Tongue (tissue), 3 donors: ENCODE measurements at places on chromosomes 5 and 9.

DNA sequence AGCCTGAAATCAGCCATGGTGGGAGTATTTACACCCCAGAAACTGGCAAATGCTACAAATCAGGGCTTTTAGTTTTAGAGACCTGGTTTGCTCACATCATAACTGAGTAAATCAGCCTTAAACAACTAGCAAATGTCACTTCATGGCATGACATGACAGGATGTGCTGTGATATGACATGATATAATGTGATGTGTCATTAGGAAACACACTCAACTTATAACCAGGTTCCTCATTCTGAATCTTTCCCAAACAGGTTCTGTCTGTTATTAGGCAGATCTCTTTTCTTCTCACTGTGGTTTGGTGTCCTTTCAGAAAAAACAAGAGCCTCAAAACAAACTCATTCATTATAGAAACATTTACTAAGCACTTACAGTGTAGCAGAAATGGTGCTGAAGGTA is 90.5 kb downstream of the ADAMTS12 start:
- DNase-seq: no peak

DNA sequence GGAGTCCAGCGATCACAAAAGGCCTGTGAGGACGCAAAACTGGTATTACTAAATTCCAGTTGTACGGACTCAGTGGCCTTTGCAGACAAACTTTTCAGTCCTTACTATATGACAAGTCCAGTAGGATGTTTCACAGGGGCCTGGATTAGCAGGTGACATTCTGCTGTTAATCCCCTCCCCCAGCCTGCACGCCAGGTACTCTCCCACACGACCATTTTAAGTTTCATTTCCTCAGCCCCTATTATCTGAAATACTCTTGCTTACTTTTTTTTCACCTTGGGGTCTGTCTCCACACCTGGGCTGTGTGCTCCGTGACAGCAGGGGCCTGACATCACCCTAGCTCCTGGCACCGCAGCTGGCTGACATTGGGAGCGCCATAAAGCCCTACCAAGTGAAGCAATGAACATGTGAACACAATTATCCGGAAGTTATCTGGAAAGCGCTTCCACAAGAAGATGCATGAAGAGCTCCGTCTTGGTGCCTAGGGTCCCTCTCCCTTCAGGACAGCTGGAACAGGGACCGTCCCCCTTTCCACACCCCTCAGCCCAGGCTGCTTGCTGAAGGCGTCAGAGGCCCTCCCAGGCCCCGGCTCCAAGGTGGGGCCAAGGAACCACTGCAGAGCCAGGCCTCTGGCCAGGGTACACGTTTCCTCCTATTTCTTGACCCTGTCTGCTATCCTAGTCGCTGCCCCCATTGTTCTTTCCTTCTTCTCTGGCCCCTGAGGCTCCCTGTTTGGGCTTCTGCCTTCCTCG is 39.7 kb upstream of the ZNF622 start:
- no peak for DNase-seq

GRCh38 chr5:145991044-145991575 is 54.7 kb downstream of the SH3RF2 start:
- DNase-seq: no peak

DNA sequence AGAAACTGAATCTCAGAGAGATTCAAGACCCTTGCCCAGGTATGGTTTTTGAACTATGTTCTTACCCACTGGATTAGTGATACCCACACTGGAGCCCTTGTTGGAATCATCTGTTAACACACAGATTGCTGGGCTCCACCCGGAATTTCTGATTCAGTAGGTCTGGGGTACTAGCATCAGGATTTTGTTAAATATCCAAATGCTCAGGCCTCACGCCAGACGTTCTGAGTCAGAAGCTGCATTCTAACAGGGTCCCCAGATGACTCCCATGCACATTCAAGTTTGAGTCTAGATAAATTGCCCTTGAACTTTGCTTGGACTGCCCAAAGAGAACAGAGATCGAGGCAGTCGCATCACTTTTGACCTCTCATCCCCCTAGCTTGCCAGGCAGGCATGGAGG is 182.0 kb upstream of the WWC1 start:
- DNase-seq: no peak

GRCh38 chr5:120464627-120465435 is 731 bp downstream of the PRR16 start:
- peak; percentile 51 for DNase-seq

DNA sequence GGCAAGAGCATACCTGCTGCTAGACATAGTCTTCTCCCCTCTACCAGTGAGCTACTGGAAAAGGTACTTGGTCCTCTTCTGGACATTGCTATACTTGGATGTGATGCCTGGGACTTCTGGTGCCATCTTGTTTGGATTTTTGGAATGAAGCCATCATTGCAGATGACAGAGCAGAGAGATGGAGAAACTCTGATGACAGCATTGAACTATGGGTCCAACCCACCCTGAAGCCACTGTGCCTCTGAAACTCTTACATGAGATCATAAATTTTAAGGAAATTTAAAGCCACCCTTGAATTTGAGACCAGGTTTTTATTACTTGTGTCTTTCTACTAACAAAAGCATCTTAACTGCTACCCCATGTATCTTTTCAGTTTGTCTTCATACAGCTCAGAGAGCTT is 151.1 kb upstream of the SMIM23 start:
- no peak for DNase-seq

GRCh38 chr9:88310310-88310980 is 77.8 kb upstream of the SPIN1 start:
- no peak for DNase-seq

DNA sequence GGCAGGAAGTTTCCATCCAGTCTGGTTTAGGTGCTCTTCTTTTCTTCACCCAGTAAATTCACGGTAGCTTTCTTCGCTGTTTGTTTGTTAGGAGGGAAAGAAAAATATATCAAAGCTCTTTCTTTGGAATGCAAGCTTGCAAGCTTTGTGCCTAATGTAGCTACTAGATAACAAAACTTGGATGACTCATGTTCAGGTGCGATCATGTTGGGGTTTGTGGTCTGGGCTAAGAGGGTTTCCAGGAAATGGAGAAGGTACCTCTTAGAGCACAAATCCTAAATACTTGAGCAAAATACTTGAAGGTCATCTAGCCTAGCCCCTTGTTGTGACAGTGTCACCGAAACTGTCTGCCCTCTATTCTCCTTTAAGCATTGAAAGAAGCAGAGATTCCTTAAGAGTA is 17.7 kb downstream of the SRP19 start:
- no peak for DNase-seq

DNA sequence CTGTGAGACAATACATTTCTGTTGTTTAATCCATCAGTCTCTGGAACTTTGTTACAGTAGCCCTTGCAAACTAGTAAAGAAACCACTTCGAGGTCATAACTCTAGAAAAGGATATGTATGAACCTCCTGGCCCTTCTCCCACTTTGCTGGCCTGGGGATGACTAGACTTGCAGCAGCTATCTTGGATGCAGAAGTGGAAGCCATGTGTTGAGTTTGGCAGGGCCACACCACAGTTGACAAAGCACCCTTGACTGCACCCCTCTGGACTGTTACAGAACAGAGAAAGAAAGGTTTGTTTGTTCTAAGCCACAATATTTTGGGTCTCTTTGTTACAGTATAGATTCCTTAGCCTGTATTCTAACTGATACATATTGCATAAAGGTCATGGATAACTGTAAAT is 183.2 kb upstream of the TAS2R1 start:
- DNase-seq: no peak

- no peak for DNase-seq
Observed at GRCh38 chr5:95631255-95631958, 11.5 kb downstream of the GPR150 start.

GRCh38 chr9:94799578-94800264 is 73.2 kb downstream of the AOPEP start:
- DNase-seq: no peak
